ENCODE measurements at places on chromosomes 6 and 20.
A peak's percentile ranks its signal among the peaks of the same experiment; 100 is the strongest.

- peak; percentile 81 for DNase-seq
Observed at GRCh38 chr6:20534295-20535262, at the start of gene CDKAL1. CDKAL1 (plus strand) TSS chr6:20534457; CDS start chr6:20546351, 11,894 bp downstream.

DNA sequence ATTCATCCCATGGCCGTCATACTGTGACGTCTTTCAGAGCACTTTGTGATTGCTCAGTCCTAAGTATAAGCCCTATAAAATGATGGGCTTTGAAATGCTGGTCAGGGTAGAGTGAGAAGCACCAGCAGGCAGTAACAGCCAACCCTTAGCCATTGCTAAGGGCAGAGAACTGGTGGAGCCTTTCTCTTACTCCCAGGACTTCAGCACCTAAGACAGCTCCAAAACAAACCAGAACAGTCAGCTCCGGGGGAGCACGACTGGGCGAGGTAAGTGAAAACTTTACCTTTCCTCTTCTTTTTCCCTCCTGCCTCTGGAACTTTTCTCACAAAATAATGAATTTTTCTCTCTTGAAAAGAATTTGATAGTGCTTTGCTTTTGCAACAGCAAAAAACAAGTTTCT is at the start of gene VIP:
VIP (plus strand) TSS at position 104 of the 400 bp plus-strand sequence. CDS start 1,381 bp downstream, outside the sequence.
- DNase-seq, result peak; percentile 48

- no peak for DNase-seq
Observed at GRCh38 chr6:31453259-31453658, 44.7 kb upstream of the MICB start.

DNA sequence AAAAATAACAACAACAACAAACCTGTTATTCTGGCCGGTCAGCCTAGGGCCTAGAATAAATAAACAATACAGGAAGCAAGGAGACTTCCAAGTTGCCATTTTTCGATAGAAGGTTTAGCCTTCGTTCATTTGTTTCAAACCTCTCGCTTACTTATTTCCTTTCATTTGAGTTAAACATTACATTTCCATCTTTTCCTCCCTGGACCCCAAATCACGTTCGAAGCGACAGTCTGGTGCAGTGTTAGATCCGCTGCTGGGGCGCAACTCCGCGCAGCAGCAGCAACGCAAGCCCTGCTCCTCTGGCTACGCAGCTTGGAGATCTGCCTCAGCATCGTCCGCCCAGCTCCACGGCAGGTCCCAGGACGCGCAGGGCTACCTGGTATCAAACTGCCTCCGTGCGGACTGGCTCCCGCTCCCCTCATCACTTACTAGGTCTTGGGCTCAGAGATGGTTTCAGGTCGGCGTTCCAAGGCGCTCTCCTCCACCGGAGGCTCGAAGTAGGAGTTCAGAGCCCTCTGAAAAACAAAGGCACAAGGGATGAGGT is 530 bp downstream of the TDP2 start:
- no peak for DNase-seq

DNA sequence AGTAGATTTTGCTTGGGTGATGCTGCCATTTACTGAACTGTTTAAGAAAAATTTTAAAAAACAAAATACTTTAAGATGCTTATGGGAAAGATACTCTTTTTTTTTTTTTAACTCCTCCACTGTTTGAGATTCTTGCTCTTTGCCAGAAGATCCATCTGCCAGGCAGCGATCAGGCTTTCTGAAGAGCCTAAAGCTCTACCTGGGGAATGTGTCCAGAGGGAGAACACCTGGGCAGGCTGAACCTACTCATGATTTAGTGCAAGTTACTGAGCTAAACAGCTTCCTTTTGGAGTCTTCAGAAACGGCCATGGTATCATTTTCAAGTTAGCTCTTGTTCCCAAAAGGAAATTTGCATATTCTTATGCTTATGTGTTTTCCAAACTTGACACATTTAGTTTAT is 23.5 kb upstream of the MLIP start:
- DNase-seq, result no peak

DNA sequence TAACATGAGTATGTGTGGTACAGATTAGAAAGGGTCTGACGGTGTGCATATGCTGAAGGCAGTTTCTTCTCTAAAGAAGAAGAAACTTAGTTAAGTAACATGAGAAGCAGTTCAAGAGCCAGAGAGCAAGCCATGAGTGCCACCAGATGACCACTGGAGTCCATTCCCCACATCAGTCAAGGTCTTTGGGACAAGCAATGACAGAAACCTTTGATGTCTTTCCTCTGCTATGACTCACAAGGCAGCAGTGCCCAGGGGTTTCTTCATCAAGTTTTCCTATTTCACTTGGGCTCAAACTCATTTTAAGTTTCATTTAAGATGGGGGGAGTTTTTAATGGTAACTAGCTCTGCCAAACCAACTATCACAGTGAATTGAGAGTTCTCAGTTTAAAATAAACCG is 303.8 kb upstream of the TBX18 start:
- DNase-seq, result no peak

DNA sequence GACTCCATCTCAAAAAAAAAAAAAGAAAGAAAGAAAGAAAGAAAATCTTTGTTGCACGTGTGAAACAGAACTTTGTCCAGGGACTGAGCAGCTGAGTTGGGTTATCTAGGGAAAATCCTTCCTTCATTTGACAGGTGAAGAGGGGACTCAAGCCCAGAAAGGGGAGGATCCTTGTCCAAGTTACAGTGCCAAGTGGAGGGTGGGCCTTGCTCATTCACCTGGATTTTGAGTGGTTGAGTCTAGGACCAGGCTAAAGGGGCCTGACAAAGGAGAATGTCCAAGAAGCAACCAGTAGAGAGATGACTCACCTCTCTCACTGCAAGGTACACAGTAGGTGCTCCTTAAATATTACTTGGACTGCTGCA is 2.7 kb downstream of the TGIF2 start:
- DNase-seq, result no peak

DNA sequence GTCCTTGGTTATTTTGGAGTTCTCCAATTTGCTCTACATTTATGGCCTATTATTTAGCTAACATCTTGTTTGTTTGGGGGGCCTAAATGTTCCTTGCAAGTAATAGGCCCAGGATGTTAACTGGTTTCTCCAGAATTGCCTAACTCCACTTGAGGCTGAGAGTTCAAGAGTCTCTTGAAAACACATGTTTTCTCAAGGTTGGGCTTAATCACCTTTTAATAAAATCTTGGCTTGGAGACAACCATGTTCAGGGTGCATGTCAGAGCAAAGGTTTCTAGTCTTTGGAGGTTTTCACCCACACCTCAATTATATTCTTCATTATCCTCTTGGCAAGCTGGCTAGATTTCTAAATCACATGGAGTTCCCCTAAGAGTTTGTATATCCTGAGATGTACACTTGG is 54.2 kb downstream of the KLHL31 start:
- no peak for DNase-seq

DNA sequence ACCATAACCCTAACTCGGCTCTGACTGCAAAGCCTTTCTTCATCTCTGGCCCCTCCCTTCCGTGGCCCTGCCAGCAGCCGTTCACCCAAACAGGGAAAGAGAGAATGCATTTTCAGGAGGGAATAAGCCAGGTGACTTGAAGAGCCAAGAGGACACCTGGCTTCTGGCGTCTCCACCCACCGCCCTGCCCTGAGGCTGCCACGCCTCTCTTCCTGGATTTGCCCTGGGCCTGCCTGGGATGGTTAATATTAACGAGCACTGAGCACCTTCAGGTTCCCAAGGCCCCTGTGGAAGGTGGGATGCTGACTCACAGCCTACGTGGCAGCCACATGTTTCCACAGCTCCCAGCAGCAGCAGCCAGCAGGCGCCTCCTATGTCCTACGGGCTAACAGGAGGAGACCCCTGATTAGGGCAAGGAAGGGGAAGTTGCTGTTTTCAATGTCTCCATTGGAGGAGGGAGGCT is 138.0 kb upstream of the RREB1 start:
- no peak for DNase-seq

DNA sequence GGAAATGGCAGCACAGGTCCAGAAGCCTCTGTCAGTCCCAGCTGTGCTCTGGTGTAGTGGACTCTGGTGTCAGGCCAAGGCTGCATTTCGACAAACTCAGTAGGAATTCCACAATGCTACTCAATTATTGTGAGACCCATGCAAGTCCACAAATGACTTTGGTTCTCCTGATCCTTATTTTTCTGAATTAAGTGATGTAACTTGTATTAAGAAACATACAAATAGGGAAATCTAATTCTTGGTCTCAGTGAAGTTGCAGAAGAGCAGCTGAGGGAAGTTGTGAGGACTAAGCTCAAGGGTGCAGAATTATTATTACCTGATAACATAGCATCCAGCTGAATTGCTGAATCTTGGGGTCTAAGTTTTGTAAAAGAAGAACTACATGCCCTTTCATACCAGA is 116.8 kb downstream of the MAFB start:
- no peak for DNase-seq

DNA sequence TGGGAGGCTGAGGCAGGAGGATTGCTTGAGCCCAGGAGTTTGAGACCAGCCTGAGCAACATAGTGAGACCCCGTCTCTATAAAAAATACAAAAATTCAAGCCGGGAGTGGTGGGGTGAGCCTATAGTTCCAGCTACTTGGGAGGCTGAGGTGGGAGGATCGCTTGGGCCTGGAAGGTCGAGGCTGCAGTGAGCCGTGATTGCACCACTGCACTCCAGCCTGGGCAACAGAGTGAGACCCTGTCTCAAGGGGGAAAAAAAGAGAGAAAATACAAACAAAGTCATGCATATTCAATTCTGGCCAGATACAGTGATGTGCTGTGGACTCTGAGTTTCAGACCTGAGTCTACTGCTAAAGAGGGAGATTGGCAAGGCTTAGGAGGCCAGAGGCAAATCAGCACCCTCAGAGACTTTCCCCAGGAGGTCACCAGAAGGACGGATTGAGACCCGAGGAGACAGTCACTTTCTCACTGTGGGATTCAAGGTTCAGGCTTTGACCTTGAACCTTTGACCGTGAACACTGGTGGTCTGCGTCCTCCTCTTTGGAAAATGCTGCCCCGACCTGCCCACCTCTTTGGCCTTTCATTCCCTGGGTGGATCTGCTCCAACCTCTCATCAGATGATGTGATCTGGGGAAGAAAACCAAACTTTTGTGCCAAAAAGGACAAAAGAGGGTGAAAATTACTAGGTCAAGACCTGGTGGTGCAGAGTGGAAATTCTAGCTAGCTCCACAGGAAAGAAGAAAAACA is 31.2 kb downstream of the TGM2 start:
- no peak for DNase-seq

- no peak for DNase-seq
Observed at GRCh38 chr20:35395728-35396127, 16.0 kb downstream of the UQCC1 start.

GRCh38 chr6:168122521-168122920 is 43.5 kb upstream of the FRMD1 start:
- DNase-seq, result no peak

DNA sequence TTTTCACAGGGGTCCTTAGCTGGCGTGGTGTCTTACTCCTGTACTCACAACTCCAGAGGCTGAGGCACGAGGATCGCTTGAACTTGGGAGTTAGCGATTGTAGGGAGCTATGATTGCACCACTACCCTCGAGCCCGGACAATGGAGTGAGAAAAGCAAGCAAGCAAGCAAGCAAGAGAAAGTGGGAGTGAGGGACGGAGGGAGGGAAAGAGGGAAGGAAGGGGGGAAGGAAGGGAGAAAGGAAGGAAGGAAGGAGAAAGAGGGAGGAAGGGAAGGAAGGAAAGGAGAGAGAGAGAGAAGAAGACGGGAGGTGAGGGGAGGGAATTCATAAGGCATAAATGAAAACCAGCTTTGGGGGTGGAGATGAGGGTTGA is 120.5 kb downstream of the TRIM27 start:
- DNase-seq, result no peak

GRCh38 chr6:15793826-15794225 is 131.0 kb upstream of the DTNBP1 start:
- no peak for DNase-seq

DNA sequence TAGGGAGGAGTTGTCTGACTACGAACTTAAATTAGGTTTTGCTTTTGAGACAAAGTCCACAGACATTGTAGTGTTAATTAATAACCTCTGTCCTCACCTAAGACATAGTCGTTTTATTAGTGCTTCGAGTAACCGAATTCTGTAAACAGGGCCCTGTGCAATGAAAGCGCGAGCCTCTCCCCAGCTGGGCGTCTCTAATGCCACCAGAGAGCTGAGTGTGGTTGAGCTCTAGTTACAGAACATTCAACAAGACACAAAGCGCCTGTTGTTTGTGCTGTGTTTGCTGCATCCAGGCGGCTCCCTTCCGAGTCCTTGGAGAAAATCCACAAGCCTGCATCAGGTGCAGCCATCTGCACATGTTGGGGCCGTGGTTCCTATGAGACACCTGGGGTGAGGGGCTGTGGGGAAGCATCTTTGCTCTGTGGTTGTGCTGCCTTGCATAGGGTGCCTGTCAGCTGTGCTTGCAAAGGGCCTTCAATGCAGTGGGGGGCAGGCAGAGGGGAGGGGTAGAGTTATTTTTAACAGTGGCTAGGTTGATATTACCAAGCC is 63.9 kb downstream of the CD164 start:
- DNase-seq, result no peak

DNA sequence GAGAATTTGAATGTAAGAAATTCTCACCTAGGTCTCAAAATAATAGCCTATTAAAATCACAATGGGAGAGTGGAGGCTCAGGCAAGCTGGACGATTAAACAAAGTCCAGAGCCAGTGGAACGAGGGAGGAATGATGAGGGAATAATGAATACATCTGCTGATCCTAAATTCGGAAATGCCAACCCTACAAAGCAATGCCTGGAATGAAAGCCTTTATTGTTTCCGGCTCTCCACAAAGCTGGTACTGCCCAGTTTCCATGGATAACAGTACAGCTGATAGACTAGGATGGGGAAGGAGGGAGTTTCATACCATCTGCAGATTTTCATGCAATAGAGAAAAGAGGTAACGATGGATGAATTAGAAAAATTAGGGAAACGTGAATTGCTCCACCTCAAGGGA is 356.1 kb downstream of the CBLN4 start:
- DNase-seq, result no peak

DNA sequence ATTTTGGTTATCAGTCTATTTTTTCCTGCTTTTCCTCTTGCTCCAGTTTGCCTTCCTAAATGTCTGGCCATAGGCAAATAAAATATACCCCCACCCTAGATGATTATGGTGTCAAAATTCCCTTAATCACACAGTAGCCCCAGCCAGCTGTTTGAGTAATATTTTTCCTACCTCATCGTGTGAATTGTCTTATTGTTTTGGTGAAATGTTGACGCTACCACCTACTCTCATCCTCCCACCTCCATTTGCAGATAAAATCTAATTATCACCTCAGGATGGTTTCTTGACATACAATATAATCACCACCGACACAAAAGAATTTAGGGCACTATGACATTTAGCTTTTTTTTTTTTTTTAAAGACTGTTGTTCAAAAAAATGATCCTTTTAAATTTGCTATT is 44.1 kb upstream of the FUCA2 start:
- DNase-seq, result no peak

DNA sequence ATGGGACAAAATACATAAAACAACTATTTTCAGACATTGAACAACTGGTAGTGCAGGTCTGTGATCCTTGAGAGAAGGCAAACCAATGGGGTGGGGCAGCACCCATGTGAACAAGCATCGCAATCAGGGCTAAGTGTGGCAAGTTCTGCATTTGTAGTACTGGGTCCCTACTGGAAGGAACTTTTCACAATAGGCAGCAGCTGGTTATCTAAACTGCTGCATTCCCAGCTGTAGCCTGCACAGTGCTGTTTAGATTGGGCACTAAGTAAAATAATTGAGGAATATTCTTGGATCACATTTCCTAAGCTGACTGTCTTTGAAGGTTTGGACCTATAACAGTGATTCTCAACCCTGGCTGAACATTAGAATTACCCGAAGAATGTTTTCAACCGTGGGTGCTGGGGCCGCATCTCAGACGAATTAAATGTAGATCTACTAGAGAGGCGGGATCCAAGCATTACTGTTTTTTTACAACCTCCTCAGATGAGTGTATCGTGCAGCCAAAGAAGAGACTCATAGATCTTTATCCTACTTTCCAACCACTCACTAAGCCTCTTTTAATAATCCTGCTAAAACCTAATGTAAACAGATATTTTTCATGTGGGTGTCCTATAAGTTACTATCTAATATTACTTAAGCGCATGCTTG is 12.4 kb upstream of the MAP3K4 start:
- DNase-seq, result no peak
